ENCODE measurements at places on chromosomes 4 and X.

DNA sequence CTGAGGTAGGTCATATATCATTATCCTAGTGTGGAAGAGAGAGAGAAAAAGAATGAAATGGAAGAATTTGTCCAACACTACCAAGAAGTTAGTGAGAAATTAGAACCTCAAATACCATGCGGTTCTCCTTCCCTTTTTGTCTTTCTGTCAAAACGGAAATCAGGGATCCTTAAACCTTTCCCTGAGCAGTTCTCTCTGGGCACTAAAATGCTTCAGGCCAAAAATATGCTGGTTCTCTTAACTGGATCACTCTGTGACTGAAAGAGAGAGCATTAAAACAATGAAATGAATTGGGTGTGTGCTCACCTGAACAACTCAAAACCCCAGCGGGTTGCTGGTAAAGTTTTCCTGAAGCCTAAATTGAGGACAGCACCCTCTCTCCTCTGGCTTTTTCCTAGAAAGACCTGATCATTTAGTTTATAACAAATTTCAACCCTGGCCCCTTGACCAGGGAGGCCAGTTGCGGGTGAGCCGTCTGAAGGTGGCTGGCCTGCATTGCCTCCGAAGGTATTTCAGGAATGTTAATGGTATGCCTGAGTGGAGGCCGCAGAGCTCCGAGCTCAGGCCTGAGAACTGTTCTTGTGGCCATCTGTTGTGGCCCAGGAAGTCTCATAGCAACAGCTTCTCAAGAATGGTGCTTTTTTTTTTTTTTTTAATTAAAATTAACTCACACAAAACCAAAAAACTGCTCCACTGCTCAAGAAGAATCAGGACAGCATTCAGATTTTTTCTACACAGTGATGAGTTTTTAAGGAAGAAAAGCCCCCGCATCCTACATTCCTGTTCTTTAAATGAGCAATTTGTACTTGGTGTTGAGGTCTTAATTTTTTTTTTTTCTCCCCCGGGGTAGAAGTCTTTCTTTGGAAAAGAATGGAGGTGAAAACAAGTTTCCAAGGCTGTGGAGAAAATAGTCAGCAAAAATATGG, 155.1 kb downstream of the SHROOM3 start:
- no peaks in the 10 kb centered on the region for H3K36me3 ChIP-seq
- no peaks in the 10 kb centered on the region for H3K27me3 ChIP-seq
- peak; percentile 90 for DNase-seq
- peaks cover 16% of the 10 kb centered on the region for H3K4me1 ChIP-seq
- H3K4me3 ChIP-seq, result no peak overlapping the region

- no peak overlapping the region for H3K4me3 ChIP-seq
- H3K4me1 ChIP-seq, result no peaks in the 10 kb centered on the region
- H3K36me3 ChIP-seq, result no peaks in the 10 kb centered on the region
- H3K27ac ChIP-seq, result no peak overlapping the region
- no peak for DNase-seq
Observed at GRCh38 chrX:17047224-17047623, 100.8 kb downstream of the REPS2 start.

- no peaks in the 10 kb centered on the region for H3K36me3 ChIP-seq
- H3K27ac ChIP-seq, result no peak overlapping the region
- H3K27me3 ChIP-seq, result peaks cover 3% of the 10 kb centered on the region
- no peak for DNase-seq
- H3K4me3 ChIP-seq, result no peak overlapping the region
- H3K4me1 ChIP-seq, result no peaks in the 10 kb centered on the region
Observed at GRCh38 chr4:46930891-46931290, 21.8 kb upstream of the COX7B2 start.

DNA sequence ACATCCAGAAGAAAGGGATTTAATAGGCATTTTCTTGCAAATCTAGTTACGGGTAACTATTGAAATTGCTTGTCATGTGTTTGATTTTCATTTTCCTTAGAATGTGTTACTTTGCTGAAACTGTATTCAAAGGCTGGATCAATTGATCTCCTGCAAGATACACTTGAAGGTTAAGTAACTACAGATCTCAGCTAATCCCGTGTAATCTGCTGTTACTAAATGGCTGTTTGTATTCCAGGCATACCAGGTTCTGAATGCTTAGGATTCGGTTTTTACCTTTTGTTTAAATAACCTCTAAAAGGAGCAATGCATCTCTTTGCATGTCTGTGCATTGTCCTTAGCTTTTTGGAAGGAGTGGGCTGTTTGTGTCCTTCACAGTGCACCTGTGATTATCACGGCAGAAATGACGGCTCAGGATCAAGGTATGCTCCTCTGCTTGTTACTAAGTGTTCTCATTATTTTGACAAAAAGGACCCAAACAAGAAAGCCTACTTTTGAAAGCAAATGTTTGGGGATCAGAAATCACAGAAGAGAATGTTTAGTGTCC, at the start of gene LRIT3:
TSS of gene LRIT3 (plus strand) at position 212 of the 547 bp plus-strand sequence. CDS start at position 307, 95 bp downstream.
- no peaks in the 10 kb centered on the region for H3K36me3 ChIP-seq
- no peaks in the 10 kb centered on the region for H3K27me3 ChIP-seq
- no peaks in the 10 kb centered on the region for H3K4me1 ChIP-seq
- H3K4me3 ChIP-seq, result no peak within 1 kb of the TSS
- DNase-seq, result no peak

DNA sequence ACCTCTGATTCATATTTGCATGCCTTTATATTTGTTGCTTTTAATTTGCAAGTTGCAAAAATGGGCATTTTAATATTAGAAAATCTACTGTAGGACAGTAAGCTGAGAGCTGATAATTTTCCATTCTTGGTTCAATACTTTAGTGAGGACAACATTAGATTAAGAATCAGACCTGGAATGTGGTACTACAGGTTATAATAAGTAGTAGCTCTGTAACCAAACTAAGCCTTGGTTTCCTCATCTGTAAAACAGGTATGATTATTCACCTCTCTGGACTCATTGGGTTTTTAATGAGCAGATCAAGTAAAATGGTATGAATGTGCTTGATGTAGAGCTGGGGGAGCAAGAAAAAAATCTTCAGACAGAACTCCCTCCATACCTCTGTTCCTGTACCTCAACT, 31.1 kb downstream of the PRRG1 start:
- no peaks in the 10 kb centered on the region for H3K36me3 ChIP-seq
- H3K27ac ChIP-seq, result no peak overlapping the region
- no peaks in the 10 kb centered on the region for H3K4me1 ChIP-seq
- no peak for DNase-seq
- no peaks in the 10 kb centered on the region for H3K27me3 ChIP-seq
- H3K4me3 ChIP-seq, result no peak overlapping the region

GRCh38 chr4:125184116-125184515, 130.6 kb upstream of the FAT4 start:
- no peaks in the 10 kb centered on the region for H3K27me3 ChIP-seq
- no peak overlapping the region for H3K27ac ChIP-seq
- H3K4me1 ChIP-seq, result no peaks in the 10 kb centered on the region
- DNase-seq, result no peak
- no peak overlapping the region for H3K4me3 ChIP-seq

- no peak overlapping the region for H3K4me3 ChIP-seq
- no peak overlapping the region for H3K27ac ChIP-seq
- peaks cover 11% of the 10 kb centered on the region for H3K4me1 ChIP-seq
- DNase-seq, result no peak
Observed at GRCh38 chrX:150268839-150269355, 94.2 kb upstream of the MAMLD1 start.

DNA sequence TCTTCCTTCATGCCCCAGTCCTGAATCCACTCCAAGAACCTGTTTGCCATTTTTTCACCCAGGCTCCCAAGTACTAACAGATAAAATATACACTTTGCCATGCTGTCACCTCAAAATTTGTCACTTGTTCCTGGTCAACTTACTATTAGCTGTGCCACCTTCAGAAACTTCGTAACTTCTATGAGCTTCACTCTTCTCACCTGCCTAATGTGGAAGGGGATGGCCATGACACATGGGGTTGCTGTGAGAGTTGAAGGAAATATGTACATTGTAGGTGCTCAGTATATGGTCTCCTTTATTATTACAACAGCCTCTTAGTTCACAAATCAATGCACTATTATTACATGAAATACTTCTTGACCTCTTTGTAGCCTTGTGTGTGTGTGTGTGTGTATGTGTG, 10.4 kb downstream of the TMSB4X start:
- no peak overlapping the region for H3K27ac ChIP-seq
- DNase-seq, result no peak
- H3K27me3 ChIP-seq, result no peaks in the 10 kb centered on the region

- no peak overlapping the region for H3K27ac ChIP-seq
- H3K27me3 ChIP-seq, result no peaks in the 10 kb centered on the region
- no peaks in the 10 kb centered on the region for H3K36me3 ChIP-seq
- H3K4me1 ChIP-seq, result no peaks in the 10 kb centered on the region
- DNase-seq, result peak; percentile 59
Observed at GRCh38 chr4:101232074-101232776, 115.1 kb downstream of the PPP3CA start.

- H3K4me3 ChIP-seq, result peak within 1 kb of the TSS; percentile 86
- H3K4me1 ChIP-seq, result peaks cover 33% of the 10 kb centered on the region
- peaks cover 18% of the 10 kb centered on the region for H3K27me3 ChIP-seq
- H3K27ac ChIP-seq, result peak within 1 kb of the TSS; percentile 15
- no peaks in the 10 kb centered on the region for H3K36me3 ChIP-seq
Observed at GRCh38 chr4:2418650-2419571, at the start of gene CFAP99. Gene CFAP99 (plus strand): TSS chr4:2418955.

GRCh38 chr4:139476363-139476762, 22.4 kb downstream of the RAB33B start:
- no peak overlapping the region for H3K4me3 ChIP-seq
- H3K27me3 ChIP-seq, result no peaks in the 10 kb centered on the region
- no peak overlapping the region for H3K27ac ChIP-seq
- H3K4me1 ChIP-seq, result no peaks in the 10 kb centered on the region
- no peak for DNase-seq
- peaks cover 3% of the 10 kb centered on the region for H3K36me3 ChIP-seq

- H3K4me3 ChIP-seq, result no peak overlapping the region
- no peaks in the 10 kb centered on the region for H3K4me1 ChIP-seq
- H3K36me3 ChIP-seq, result no peaks in the 10 kb centered on the region
- no peak overlapping the region for H3K27ac ChIP-seq
- no peak for DNase-seq
Observed at GRCh38 chr4:36824682-36825081, 419.9 kb upstream of the NWD2 start.

- no peaks in the 10 kb centered on the region for H3K27me3 ChIP-seq
- H3K36me3 ChIP-seq, result no peaks in the 10 kb centered on the region
- H3K27ac ChIP-seq, result peak overlapping the region; percentile 95
- DNase-seq, result peak; percentile 88
- no peak overlapping the region for H3K4me3 ChIP-seq
Observed at GRCh38 chrX:97389761-97390192, 506.1 kb downstream of the RPA4 start.

GRCh38 chr4:114658776-114659175, 60.2 kb downstream of the UGT8 start:
- H3K27ac ChIP-seq, result no peak overlapping the region
- no peaks in the 10 kb centered on the region for H3K4me1 ChIP-seq
- no peak overlapping the region for H3K4me3 ChIP-seq
- H3K27me3 ChIP-seq, result no peaks in the 10 kb centered on the region
- no peak for DNase-seq
- no peaks in the 10 kb centered on the region for H3K36me3 ChIP-seq

- H3K36me3 ChIP-seq, result no peaks in the 10 kb centered on the region
- H3K27ac ChIP-seq, result no peak overlapping the region
- no peaks in the 10 kb centered on the region for H3K27me3 ChIP-seq
- DNase-seq, result no peak
- no peaks in the 10 kb centered on the region for H3K4me1 ChIP-seq
Observed at GRCh38 chr4:150942539-150942938, 72.5 kb downstream of the LRBA start.

DNA sequence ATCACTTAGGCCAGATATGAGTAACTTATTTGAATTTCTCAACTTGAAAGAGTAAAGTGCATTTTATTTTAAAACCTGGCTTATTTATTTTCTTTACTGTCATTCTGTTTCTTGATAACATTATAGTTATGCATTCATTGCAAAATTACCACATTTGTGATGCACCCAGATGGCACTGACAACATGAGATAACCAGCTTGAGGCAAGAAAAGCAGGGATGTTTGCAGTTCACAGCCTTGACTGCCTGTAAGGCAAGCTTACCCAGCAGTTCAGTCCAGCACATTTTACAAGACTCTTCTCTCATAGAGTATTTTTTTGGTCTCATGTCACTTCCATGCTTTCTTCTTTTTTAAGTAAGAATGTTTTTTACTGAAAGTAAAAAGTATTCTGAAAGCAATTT, 25.3 kb upstream of the EPGN start:
- H3K4me1 ChIP-seq, result peaks cover 1% of the 10 kb centered on the region
- no peaks in the 10 kb centered on the region for H3K27me3 ChIP-seq
- DNase-seq, result no peak
- no peaks in the 10 kb centered on the region for H3K36me3 ChIP-seq
- no peak overlapping the region for H3K4me3 ChIP-seq

GRCh38 chrX:519741-520140, 110.8 kb upstream of the SHOX start:
- no peak overlapping the region for H3K27ac ChIP-seq
- no peaks in the 10 kb centered on the region for H3K36me3 ChIP-seq
- H3K4me1 ChIP-seq, result no peaks in the 10 kb centered on the region

GRCh38 chr4:85170241-85170640, 203.8 kb upstream of the WDFY3 start:
- no peak overlapping the region for H3K27ac ChIP-seq
- no peak overlapping the region for H3K4me3 ChIP-seq
- H3K4me1 ChIP-seq, result no peaks in the 10 kb centered on the region
- DNase-seq, result peak; percentile 22
- no peaks in the 10 kb centered on the region for H3K27me3 ChIP-seq

DNA sequence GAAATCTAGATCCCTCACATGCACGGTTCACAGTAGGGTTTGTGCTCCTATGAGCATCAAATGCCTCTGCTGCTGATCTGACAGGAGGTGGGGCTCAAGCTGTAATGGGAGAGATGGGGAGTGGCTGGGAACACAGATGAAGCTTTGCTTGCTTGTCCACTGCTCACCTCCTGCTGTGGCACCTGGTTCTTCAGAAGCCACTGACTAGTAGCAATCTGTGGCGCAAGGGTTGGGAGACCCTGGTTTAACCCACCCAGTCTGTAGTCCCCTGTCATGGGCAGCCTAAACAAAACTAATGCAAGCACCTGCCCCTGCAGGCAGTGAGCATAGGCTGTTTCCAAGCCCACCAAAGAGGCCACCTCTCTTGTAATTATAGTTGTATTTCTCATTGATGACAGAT, 116.6 kb downstream of the SHOX start:
- no peak overlapping the region for H3K4me3 ChIP-seq
- no peaks in the 10 kb centered on the region for H3K27me3 ChIP-seq
- no peaks in the 10 kb centered on the region for H3K4me1 ChIP-seq
- no peaks in the 10 kb centered on the region for H3K36me3 ChIP-seq
- DNase-seq, result no peak

DNA sequence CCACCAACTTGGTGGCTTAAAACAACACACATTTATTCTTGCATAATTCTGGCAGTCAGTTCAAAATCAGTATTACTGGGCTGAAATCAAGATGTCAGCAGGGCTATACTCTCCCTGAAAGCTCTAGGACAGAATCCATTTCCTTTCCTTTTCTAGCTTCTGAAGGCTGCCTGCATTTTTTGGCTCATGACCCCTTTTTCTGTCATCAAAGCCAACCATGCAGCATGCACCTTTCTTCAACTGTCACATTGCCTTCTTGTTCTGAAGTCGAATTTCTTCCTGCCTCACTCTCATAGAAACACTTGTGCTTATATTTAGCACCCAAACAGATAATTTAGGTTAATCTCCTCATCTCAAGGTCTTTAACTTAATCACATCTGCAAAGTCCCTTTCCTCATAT, 79.8 kb upstream of the PPP1R2C start:
- H3K27ac ChIP-seq, result no peak overlapping the region
- no peak for DNase-seq
- H3K27me3 ChIP-seq, result peaks cover 5% of the 10 kb centered on the region
- no peaks in the 10 kb centered on the region for H3K36me3 ChIP-seq

GRCh38 chrX:71225676-71226075, 2.7 kb downstream of the GJB1 start:
- H3K4me1 ChIP-seq, result peaks cover 2% of the 10 kb centered on the region
- no peaks in the 10 kb centered on the region for H3K27me3 ChIP-seq
- no peaks in the 10 kb centered on the region for H3K36me3 ChIP-seq
- H3K27ac ChIP-seq, result no peak overlapping the region
- DNase-seq, result peak; percentile 3

Data from mesenchymal stem cell (in vitro differentiated cells and primary cell).